Cortex of kidney (tissue), 1 donor: ENCODE measurements at places on chromosomes 7 and 10.

GRCh38 chr7:78862411-78862900 lies 591.0 kb downstream of the MAGI2 start:
- no peak for DNase-seq

DNA sequence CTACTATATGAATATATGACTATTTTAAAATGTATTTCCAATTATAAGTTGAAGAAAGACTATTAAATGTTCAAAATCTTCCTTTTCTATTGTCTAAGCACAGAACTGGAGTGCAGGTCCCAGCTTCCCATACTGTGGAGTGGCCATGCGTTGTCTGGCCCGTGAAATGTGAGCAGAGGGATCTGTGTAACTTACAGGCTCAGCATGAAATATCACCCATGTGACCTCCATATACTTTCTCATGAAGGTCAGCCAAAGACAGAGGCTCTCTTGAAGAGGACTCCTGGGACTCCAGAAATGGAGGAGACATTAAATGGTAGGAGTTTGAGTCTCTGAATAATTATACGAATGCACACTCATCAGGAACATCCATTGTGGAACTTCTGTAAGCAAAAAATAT lies 92.4 kb upstream of the CAV2 start:
- no peak for DNase-seq

DNA sequence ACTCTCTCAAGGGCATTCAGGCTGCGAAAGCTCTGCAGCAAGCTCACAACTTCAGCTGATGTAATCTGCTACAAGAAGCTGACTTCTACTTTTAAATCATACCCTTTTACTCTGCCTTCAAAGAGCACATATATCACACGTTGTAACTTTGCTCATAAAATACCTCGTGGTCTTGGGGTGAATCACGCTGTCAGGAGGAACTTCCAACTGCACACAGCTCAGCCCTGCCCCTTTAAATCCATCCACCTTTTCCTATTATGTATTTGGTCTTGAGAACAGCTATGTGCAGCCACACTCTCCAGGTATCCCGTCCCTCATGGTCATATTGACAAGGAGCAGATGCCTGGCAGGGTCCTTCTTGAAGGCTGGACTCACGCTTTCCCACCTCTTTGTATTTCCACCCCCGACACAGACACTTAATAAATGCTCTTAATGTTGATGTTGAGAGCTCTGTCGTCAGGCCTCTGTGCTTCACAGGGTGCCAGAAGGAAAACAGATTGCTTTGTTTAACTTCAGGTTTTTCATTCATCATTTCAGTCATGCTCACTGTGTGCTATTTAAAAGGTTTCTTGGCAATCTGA lies 47.6 kb downstream of the ICA1 start:
- DNase-seq: no peak

GRCh38 chr10:74901301-74901700 lies 74.9 kb downstream of the KAT6B start:
- no peak for DNase-seq

DNA sequence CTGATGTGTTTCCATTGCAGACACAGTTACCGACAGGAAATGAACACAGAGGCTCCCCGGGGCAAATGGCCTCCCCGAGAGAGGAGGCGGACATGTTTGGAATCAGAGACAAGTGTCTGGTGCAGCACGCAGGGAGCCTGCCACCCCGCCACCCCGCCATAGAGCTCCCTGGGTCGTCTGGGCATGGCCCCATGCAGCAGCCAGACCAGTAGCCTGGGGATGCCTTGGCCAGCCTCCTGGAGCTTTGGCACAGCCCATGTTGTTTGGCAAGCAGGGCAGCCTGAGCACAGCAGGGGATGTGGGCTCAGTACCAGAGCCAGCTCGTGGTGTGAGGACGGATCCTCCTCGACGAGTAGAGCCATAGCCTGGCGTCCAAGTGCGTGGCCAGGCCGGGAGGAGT lies 80.8 kb downstream of the NKX6-2 start:
- no peak for DNase-seq

DNA sequence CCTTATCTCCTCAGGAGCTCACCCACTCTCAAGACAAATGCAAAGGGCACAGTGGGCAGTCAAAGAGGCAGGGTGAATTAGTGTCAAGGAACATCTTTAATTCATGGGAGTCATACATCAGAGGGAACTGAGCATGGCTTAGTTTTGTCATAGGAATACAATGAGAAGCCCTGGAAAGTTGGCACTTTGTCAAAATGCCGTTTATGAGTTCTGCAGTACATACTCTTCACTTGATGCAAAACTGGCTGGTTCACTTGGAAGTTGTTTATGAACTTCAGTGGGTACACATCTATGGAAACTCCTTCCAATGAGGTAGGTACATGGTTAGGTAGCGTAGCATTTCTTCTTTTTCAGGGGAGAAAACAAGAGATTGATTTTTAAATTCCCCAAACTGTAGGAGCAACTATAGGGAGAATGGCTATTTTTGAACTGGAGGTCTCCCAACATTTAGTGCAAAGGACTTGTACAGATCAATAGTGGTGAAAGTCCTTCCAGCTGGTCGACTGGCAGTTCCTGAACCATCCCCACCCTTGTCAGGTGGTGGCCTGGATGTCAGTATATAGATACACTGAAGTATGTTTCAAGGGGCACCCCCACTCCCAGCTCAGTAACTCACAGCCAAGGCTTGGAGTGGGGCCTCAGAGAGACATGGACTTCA lies 580.5 kb downstream of the REEP3 start:
- no peak for DNase-seq

DNA sequence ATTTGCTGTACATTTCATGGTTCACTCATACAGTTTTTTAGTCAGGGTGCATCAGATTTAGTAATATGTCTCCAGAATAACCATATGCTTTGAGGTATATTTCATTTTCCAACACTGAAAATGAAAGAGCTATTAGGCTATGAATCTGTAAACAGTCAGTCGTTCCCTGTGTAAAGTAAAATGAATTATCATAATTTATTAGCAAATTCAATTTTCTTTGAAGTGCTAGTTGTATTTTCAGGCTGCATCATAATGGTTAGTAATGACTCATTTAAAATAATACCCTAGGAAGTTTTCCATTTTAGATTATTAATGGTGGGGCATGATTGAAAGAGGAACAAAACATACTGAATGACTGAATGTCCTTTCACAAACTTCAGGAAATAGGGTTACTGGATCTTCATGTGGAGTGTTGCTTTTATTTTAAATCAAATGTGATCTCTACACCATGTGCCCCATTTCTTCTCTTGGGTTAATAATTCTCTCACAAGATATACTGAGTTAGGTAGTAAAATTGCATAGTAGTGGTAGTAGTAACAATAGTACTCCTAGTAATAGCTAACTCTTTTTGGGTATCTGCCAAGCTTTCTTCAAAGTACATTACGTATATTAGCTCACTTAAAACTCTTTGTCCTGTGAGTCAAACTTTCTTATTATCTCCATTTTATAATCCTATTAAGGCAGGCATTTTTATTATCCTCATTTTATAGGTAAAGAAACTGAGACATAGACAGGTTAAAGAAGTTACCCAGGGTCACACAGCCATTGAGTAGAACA lies 476.5 kb downstream of the SUGCT start:
- DNase-seq: no peak

DNA sequence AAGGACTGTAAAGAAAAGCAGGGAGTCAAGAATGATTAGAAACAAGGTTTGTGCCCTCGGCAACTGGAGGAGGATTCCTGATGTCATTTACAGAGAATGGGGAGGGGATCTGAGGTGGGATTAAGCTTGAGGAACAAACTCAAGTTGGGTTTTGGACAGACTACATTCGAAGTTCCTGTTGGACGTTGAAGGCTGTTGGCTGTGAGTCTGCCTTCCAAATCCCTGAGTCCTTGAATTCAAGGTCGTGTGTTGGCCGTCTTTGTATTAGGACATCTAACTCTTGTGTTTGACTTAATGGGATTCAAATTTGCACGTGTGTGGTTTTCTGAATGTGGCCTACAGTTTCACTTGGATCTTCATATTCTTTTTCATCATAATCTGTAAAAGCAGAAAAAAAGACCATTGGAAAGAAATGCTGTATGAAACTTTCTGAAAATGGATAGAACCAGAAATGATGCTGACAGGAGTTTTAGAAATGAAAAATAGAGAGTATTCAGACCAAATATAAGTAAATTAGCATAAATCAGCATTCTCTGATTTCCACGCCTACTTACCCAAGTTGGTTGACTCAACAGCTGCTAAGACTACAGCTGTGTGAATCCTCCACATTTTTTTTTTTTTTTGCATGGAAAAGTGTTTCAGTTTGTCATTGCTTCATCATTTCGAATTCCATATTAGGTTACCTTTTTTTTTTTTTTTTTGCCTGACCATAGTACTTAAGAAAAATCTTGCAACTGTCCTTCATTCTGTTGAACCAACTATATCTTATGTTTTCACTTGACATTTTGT lies 94.8 kb downstream of the KIAA1217 start:
- DNase-seq: no peak

- DNase-seq: no peak
Observed at GRCh38 chr10:2791774-2792443, 275.4 kb upstream of the PFKP start.

DNA sequence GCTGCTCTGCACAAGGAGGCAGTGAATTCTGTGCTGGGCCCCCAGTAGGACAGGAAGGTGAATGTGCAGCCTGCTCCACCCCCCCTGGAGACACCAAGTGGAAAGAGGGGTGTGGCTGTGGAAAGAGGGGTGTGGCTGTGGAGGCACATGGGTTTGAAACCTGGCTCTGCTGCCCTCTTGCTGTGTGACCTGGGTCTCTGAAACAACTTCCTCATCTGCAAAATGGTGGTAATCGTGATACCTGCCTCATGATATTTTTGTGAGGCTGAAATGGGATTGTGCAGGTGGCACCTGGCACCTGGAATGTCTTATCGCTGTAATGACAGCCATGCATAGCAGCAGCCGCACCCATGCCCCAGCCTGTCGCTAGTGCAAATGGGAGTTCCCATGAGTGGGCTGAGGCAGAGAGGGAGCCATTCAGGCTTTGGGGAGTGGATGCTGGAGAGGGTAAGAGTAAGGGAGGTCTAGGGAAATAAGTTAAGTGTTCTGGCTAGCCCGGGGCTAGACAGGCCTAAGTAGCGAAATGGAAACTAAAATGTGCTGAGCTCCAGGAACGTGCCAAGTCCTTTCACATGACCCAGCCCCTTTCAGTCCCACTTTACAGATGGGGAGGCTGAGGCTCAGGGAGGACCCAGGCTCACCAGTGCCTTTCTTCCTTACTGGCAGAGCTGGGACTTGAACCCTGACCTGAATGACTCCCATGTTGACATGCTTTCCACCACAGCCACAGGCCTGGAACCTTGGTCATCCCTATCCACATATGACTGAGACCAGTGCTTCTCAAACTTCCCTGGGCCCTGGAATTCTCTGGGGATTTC lies 35.0 kb downstream of the C10orf105 start:
- no peak for DNase-seq

- DNase-seq: no peak
Observed at GRCh38 chr7:3937605-3938004, 636.6 kb downstream of the SDK1 start.

GRCh38 chr10:96501985-96502384 lies 11.7 kb downstream of the TLL2 start:
- DNase-seq: no peak

GRCh38 chr10:132699411-132700155 lies 86.4 kb downstream of the NKX6-2 start:
- no peak for DNase-seq

DNA sequence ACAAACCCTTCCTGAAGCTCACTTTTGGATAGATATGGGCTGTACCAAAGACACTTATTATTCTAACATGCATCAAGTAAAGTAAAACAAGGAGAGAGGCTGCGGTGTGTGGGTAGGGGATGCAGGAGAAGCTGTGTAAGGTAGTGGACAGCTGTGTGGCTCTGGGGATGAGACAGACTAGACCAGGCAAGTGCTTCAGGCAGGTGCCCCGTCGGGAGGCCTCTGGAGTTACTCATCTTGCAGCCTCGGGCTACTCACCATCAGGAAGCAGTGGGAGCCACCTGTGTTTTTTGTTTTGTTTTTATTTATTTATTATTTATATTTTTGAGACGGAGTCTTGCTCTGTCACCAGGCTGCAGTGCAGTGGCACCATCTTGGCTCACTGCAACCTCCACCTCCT lies 49.3 kb upstream of the NCAPG2 start:
- no peak for DNase-seq
